ENCODE measurements at places on chromosomes 16 and 17.

DNA sequence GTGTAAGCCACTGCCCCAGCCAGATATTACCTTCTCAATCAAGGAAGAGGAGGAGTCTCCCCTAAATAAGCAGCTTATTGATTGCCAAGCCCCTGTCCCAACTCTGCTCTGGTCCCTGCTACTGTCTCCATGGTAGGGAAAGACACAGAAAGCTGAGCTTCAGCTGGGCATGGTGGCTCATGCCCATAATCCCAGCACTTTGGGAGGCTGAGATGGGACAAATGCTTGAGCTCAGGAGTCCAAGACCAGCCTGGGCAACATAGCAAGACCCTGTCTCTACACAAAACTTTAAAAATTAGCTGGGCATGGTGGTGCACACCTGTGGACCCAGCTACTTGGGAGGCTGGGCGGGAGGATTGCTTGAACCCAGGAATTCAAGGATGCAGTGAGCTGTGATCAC lies 6.6 kb downstream of the JUP start:
- no peak for DNase-seq

DNA sequence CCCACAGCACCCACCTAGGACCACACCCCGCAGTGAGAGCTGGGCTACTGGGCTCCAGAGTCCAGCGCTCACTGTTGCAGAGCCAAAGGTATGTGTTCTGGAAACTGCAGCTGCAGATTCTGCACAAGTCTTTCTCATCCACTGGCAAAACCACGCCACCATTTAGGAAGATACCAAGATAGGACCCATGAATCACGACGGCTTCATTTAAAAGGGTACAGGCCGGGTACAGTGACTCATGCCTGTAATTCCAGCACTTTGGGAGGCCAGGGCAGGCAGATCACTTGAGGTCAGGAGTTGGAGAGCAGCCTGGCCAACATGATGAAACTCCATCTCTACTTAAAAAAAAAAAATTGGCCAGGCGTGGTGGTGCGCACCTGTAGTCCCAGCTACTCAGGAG lies 18.8 kb downstream of the FOXF1 start:
- DNase-seq = no peak

GRCh38 chr17:55318715-55319487 lies 54.1 kb downstream of the HLF start:
- no peak for DNase-seq

DNA sequence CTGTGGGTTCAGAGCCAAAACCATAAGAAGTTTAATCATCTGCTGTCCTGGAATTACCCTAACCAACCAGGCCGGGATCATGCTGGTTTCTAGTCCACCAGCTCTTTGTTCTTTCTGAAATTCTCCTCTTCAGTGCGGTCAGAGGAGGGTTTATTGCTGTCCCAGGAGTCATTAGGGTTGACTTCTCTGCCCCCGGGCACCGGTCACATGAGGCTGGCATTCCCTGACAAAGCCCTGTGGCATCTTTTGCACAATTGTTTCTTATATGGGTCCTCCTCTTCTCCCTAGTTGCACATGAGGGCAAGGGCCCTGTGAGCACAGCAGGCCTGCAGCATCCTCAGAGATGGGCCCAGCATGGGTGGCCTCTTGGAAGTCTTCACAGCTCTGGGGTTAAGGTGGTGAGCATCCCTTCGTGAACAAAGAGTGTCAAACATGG lies 243.9 kb downstream of the IRF8 start:
- no peak for DNase-seq

GRCh38 chr16:11278681-11279628 lies 2.2 kb downstream of the PRM1 start:
- DNase-seq = no peak

GRCh38 chr17:50144845-50145531 lies 5.5 kb downstream of the PPP1R9B start:
- no peak for DNase-seq

DNA sequence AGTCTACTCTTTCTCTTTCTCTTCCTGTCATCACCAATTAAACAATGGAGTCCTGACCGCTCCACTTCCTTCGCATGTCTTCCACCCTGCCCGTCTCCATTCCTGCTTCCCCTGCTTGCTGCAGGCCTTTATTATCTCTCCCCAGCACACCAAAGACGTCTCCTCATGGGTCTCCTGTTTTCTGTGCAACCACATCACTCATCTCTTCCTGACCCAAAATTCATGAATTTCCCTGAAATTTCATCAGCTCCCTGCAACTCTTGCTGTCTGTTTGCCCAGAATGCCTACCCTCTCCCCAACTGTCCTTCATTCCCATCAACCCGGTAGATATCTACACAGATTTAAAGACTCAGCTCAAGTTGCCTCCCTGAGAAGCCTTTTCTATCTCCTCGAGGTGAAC lies 76.7 kb upstream of the ALOX12 start:
- DNase-seq = no peak

DNA sequence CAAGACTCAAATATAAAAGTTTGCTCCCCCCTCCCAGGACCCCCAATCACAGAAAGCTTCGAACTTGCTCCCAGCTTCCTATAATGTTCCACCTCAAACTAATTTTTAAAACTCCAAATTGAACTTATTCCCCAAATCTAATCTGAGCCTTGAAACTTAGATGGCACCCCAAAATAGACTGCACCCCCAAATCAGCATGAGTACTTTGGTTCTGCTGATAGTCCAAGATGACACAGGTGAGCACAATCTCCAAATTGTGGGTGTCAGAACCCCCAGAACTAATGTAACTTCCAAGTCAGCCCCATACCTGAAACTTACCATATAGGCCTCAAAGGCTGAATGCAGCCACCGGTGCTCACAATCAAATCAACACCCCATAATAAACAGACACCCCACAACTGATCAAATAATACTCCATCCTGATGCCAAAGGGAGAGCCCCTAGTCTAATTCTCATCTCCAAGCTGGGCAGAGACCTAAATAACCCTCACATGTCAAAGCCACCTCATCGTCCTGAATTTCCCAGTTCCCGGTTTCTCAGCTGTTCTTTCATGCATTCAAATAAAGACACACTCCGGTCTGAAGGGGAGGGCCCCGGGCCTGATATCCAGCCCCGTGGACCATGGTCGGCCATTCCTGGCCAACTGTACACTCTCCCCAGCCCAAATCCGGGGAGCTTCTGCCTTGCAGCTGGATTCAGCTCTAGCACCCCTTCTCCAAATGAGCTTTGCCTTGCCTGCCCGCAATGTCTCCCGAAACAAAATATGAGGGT lies 1.8 kb upstream of the BCL6B start:
- no peak for DNase-seq

DNA sequence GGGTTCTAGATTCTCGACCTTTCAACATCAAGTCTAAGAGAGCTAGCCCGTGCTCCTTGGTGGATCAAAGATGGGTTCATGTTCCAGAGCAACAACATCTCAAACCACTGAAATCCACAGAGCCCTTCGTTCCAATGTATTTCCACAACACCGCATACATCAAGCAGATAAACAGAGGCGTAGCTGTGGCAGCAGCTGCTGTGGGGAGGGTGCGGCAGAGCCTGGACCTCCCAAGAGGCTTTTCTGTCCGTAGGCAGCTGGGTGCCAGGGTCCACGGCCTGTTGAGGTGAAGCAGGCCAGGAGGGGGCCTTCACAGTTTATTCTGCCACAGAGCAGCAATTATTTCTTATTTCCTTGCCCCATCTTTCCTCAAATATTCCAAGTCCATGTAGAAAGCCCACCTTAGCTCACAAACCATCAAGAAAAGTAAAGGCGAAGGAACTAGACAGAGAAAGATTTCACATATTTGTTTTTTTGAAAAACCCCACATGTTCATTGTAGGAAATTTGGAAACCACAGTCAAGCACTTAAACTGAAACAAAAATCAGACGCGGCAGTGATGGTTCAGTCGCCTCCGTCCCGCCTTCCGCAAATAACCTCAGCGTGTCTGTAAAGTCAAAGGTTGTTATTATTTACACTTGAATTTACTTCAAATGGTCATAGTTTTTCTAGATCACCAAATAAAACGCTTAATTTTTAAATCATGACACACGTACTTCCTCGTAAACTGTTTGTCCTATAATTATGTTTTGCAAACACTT lies 144.6 kb upstream of the FOXF1 start:
- no peak for DNase-seq
